ENCODE measurements at places on chromosomes 6 and 20.

- DNase-seq = no peak
Observed at GRCh38 chr20:40331807-40332560, 357.1 kb downstream of the MAFB start.

DNA sequence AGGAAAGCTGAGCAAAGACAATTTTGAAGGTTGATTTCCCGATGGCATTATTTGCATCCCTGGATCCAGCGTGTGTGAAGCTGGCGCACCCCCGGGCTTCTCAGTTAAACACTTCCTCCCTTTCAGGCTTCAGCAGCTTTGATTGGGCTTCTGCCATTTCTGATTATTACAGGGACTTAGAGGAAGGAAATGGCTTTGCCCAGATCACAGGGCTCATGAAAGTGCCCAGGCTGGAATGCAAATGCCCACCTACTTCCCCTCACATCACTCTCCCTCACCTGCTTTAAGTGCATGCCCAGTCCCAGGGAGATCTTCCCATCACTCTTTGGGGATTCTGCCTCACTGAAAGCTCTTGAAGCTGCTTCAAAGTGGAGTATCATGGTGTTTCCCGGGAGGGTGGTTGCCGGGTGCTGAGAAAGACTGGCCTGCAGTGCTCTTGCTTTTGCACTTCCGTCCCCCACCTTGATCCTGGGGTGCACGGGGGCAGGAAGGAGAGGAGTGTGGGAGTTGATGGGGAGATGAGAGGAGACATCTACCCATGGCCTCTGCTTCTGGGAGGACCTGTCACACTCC is 28.3 kb downstream of the PHACTR3 start:
- no peak for DNase-seq

DNA sequence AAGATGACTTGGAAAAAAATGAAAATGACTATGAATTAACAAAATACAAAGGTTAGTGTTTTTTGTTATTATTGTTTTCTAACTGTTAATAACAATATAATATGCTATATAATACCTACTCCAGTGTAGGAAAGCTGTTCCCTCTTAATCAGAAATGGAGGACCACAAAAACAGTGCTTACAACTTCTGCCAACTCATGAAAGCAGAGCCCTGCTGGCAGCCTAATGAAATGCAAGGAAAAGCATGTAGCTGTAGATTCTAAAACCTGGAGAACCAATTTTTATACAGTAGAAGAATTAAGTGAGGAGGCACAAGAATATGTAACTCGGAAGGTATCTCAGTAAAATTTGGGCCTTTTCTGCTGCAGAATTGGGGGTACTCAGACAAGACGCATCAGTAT is 29.4 kb downstream of the PHIP start:
- peak; percentile 13 for DNase-seq

GRCh38 chr6:24766680-24767462 is 7.9 kb upstream of the GMNN start:
- peak; percentile 10 for DNase-seq

DNA sequence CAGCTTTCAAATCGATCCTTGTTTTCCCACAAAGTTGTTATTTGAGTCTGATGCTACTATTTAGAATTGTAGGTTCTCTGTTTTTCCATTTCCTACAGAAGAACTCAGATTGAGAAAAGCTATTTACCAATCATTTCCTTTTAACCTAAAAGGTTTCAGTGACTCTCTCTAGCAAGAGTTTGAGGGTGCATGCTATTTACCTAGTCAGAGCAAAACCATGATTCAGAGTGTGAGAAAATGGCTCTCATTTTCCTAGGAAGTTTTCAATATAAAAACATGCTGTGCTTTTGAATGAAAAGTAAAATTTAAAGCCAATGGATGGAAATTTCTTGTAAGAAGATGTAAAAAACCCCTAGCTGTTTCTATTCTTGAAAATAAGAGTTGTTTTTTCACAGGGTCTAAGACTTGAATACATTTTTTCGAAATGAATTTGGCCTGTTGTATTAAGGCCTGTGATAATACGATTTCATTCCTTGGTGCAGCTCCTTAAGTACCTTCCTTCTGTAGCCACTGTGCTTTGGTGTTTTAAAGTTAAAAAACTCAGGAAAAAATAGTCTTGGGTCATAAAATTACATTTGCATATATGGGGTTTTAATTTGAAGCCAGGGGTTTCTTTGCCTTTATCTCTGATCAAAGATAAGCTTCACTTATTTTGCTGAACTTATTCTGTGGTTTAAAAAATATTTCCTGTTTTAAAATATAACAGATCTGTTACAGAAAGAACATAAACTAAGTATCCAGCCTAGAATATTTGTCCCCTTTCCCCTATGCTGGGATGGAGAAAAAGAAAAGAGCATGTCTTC is 18.0 kb upstream of the RSPH3 start:
- DNase-seq = no peak

- DNase-seq = no peak
Observed at GRCh38 chr20:19552221-19553180, 205.6 kb upstream of the RIN2 start.

GRCh38 chr6:145070791-145071190 is 664.5 kb downstream of the EPM2A start:
- no peak for DNase-seq

DNA sequence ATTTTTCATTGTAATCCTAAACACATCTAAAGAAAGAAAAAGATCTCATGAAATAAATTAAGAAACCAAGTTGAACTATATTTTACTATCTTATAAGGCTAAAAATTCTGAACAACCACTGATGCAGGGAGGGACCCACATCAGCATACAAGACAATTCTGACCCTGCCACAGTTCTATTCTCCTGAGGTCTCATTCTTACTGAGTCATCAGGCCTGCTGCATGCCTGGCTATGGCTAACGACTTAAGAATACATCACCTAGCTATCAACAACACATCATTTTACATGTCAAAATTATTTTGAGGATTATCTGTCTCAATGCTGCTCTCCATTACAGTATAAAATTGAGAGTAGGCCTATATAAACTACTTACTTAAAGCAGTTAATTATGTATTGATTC is 52.9 kb downstream of the FBXL4 start:
- no peak for DNase-seq

DNA sequence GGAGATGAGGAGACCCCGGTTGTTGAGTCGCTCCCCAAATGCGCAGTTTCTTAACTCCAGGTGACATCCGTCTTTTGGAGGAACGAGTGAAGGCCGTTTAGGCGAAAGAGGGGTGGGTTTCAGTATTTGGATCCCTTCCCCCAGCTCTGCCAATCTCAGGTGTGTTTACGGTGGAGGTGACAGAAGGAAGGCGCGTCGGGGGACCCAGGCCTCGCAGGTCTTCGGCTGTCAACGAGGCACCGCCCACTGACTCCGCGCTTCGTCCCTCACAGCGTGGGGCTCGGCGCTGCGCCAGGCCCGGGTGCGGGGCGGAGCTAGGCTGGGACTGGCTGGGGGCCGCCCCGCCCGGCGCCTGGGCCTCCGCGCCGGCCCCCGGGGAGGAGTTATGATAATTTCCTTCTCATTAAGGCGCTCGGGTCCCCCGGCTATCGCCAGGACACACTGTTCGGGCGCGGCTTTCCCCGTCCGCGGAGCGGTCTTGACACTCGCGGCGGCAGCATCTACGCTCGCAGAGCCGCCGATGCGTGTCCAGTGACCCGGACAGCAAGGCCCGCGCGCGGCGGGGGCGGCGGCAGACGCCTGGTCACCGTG is at the start of gene TFAP2C:
Gene TFAP2C (plus strand): TSS at position 434 of the 591 bp plus-strand sequence. CDS start 239 bp downstream, outside the sequence.
- DNase-seq = peak; percentile 34
